ENCODE measurements at places on chromosomes 2 and 18. TPM values are rescaled to one million over a fixed set of nuclear protein-coding genes. Genes with fewer than 3 reads are reported as not detected.
A peak's percentile ranks its signal among the peaks of the same experiment; 100 is the strongest.

- peak overlapping the region; percentile 46 for H3K27ac ChIP-seq
- no peak overlapping the region for H3K4me3 ChIP-seq
- no peak for DNase-seq
- no peaks in the 10 kb centered on the region for H3K36me3 ChIP-seq
- H3K27me3 ChIP-seq: no peaks in the 10 kb centered on the region
Observed at GRCh38 chr2:143146815-143147530, 17.8 kb downstream of the ARHGAP15 start.

DNA sequence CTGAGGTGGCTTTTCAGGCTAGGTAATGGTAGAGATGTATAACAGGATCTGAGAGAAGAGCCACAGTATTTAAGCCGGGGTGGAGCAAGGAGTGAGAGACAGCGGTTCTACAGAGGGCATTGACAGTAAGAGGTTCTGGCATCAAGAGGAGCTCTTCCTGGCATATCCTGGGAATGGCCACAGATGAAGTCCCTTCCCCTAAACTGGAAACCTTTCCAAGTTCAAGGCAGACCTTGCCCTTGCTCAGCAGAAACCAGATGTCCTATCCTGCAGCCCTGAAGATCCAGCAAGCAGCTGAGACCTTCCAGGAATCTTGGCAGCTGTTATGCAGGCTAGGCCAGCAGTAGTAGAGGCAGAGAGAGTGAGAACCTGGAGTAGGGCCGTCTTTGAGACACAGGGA, 18.1 kb downstream of the REG1A start:
- no peak overlapping the region for H3K27ac ChIP-seq
- no peaks in the 10 kb centered on the region for H3K4me1 ChIP-seq
- H3K27me3 ChIP-seq: no peaks in the 10 kb centered on the region
- no peaks in the 10 kb centered on the region for H3K36me3 ChIP-seq
- no peak overlapping the region for H3K4me3 ChIP-seq
- DNase-seq: no peak

DNA sequence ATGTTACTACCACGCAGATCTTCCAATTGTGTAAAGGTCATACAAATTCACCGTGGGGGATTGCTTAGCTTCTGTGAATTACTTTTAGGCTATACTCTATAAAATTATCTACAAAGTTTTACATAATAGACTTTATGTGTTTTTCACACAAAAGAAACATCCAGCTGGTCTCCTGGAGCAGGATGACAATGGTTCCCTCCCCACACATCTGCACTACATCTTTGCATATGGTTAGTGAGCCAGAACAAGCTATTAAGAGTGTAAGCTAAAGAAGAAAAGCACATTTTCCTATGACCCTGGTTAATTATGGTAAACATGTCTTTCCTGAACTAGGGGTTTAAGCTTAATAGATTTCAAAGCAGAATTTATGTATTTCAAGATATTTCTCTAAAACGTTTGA, 295.1 kb downstream of the ASXL3 start:
- no peak for DNase-seq
- H3K36me3 ChIP-seq: no peaks in the 10 kb centered on the region
- no peaks in the 10 kb centered on the region for H3K4me1 ChIP-seq
- H3K27me3 ChIP-seq: no peaks in the 10 kb centered on the region
- no peak overlapping the region for H3K4me3 ChIP-seq
- no peak overlapping the region for H3K27ac ChIP-seq

GRCh38 chr2:45919711-45920111, 268.2 kb downstream of the PRKCE start:
- H3K36me3 ChIP-seq: no peaks in the 10 kb centered on the region
- no peak for DNase-seq
- H3K27me3 ChIP-seq: no peaks in the 10 kb centered on the region
- peaks cover 8% of the 10 kb centered on the region for H3K4me1 ChIP-seq
- H3K27ac ChIP-seq: peak overlapping the region; percentile 7

- no peak overlapping the region for H3K4me3 ChIP-seq
- no peaks in the 10 kb centered on the region for H3K36me3 ChIP-seq
- no peak overlapping the region for H3K27ac ChIP-seq
- no peaks in the 10 kb centered on the region for H3K27me3 ChIP-seq
- no peaks in the 10 kb centered on the region for H3K4me1 ChIP-seq
Observed at GRCh38 chr18:27652480-27653121, 467.5 kb upstream of the CHST9 start.

GRCh38 chr2:182915369-182916326, 49.2 kb upstream of the FRZB start:
- H3K27me3 ChIP-seq: no peaks in the 10 kb centered on the region
- H3K27ac ChIP-seq: no peak overlapping the region
- H3K36me3 ChIP-seq: no peaks in the 10 kb centered on the region
- no peak overlapping the region for H3K4me3 ChIP-seq
- H3K4me1 ChIP-seq: no peaks in the 10 kb centered on the region

DNA sequence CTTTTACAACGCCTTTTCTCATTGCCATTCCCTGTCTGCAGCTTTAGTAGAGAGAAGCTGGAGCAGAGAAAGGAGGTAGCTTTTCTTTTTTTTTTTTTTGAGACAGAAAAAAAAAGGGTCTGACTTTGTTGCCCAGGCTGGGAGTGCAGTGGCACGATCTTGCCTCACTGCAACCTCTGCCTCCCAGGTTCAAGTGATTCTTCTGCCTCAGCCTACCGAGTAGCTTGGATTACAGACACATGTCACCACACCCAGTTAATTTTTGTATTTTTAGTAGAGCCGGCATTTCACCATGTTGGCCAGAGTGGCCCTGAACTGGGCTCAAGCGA, 25.0 kb upstream of the ACSL3 start:
- no peak for DNase-seq
- no peaks in the 10 kb centered on the region for H3K4me1 ChIP-seq
- no peaks in the 10 kb centered on the region for H3K36me3 ChIP-seq
- H3K4me3 ChIP-seq: no peak overlapping the region

Gene MAL
- total RNA-seq: 13.6 TPM

All from left lung (tissue), 14 donors.